ENCODE measurements at places on chromosomes 6 and 20. TPM values are rescaled to one million over a fixed set of nuclear protein-coding genes. Genes with fewer than 3 reads are reported as not detected.

The GPR63 gene
- 3.9 TPM for total RNA-seq

The OR2J3 gene
- total RNA-seq = not detected

The CD24 gene
- 305 TPM for total RNA-seq

The GDAP1L1 gene
- total RNA-seq = not detected

The LYRM4 gene
- 39.5 TPM for total RNA-seq

The HLA-DRB5 gene
- 0.20 TPM for total RNA-seq

The SMLR1 gene
- not detected for total RNA-seq

The ARHGAP40 gene
- total RNA-seq = 0.61 TPM

The KIAA0408 gene
- not detected for total RNA-seq

The DLL1 gene
- total RNA-seq = 0.17 TPM

The ITPR3 gene
- total RNA-seq = 38.9 TPM

The PRPH2 gene
- not detected for total RNA-seq

The SMOC2 gene
- not detected for total RNA-seq

The MUC22 gene
- not detected for total RNA-seq

The THBS2 gene
- total RNA-seq = not detected

The C4A gene
- 0.42 TPM for total RNA-seq

The FYN gene
- total RNA-seq = 1.1 TPM

Measured in NCI-H460 (cell line).